Stimulated activated memory B cell treated with anti-CD40 and anti-IgM and Interleukin-4, amounts not matched to agents 10 μg/mL and 1 μg/mL and 100 μg/mL, for 72 hours (primary cell): ENCODE measurements at places on chromosomes 16 and 17.

GRCh38 chr16:8949536-8950418 is 13.9 kb downstream of the USP7 start:
- no peak for ATAC-seq

GRCh38 chr17:9125722-9126121 is 104.4 kb downstream of the NTN1 start:
- ATAC-seq: no peak

- no peak for ATAC-seq
Measured at GRCh38 chr16:56604966-56605365, 3.4 kb upstream of the MT2A start.

GRCh38 chr17:52383493-52384100 is 225.1 kb upstream of the CA10 start:
- no peak for ATAC-seq

DNA sequence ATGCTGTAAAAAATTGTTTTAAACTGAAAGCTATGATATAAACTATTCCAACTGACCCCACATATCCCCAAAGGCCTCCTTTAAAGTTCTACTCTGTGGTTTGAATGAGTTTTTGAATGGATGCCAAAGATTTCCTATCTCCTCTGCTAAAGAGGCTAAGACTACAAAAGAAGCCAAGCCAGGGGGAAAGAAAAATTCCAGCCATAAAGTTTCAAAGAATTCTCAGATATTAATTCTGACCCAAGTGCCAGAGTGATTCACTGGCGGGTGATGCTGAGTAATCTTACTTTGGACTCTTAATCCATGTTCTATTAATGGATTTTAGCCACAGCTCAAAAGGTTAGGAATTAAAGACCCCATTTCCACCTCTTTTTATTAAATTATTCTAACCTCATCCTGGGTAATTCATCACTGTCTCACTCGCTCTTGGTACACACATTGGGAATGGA is 60.7 kb downstream of the HS3ST3A1 start:
- ATAC-seq: no peak

DNA sequence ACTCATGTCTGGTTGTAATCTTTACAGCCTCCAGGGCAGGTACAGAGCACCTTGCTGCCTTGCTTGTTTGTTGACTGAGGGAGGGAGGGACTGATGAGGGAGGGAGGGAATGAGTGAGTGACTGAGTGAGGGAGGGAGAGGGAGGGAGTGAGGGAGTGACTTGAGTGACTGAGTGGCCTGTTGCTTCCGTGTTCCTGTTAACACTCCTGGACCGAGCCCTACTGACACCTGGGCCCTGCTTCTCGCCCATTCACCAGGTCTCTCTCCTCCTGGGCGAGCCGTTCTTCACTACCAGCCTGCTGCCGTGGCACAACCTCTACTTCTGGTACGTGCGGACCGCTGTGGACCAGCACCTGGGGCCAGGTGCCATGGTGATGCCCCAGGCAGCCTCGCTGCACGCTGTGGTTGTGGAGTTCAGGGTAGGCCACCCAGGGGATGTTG is 41.2 kb downstream of the PRMT7 start:
- no peak for ATAC-seq

DNA sequence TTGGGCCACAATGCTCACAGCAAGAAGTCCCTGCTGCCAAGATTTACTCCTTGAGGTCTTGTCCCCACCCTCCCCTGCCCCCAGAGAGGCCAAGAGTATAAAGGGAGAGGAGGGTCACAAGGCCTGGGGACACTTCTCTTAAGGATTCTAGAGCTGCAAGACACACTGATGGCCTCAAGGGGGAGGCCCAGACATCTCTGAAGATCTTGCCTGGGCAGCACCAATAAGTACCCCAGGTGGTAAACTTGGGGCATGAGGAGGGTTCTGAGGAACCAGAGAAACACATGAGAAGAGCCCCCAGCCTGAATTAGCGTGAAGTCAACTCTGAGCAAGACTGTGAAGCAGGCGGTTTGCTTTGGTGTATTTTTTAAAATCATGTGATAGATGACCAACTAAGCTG is 26.8 kb upstream of the MTMR4 start:
- no peak for ATAC-seq

GRCh38 chr17:82300707-82301270 is 16.6 kb downstream of the CD7 start:
- no peak for ATAC-seq

- ATAC-seq: no peak
Measured at GRCh38 chr16:882256-882655, 81.7 kb upstream of the GNG13 start.

DNA sequence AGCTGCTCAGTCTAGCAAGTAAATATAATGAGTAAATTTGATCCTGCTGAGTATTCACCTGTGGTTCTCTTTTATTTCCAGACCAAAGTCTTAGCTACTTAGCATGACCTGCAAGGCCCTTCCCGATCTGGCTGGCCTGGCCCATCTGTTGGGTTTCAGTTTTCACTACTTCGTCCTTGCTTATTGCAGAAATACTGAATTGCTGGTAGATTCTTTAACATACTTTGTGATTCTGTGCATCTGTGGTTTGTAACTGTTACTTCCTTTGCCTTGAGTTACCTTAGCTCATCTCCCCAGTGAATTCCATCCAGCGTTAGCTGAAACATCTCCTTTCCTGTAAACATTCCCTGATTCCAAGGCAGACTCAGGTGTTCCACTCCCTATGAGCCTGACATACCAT is 131.1 kb downstream of the PHKB start:
- no peak for ATAC-seq

- no peak for ATAC-seq
Measured at GRCh38 chr16:77393955-77394354, 40.9 kb downstream of the ADAMTS18 start.

GRCh38 chr16:89037261-89038152 is 56.1 kb upstream of the ACSF3 start:
- ATAC-seq: no peak
